Fibroblast of skin of back (primary cell): ENCODE measurements at places on chromosomes 16 and 17.

GRCh38 chr16:55933038-55933437 is 57.9 kb upstream of the CES5A start:
- no peak for DNase-seq

GRCh38 chr16:1808691-1809090 is 15.2 kb upstream of the IGFALS start:
- DNase-seq = no peak

- no peak for DNase-seq
Observed at GRCh38 chr16:31842864-31843263, 30.7 kb upstream of the ZNF267 start.

DNA sequence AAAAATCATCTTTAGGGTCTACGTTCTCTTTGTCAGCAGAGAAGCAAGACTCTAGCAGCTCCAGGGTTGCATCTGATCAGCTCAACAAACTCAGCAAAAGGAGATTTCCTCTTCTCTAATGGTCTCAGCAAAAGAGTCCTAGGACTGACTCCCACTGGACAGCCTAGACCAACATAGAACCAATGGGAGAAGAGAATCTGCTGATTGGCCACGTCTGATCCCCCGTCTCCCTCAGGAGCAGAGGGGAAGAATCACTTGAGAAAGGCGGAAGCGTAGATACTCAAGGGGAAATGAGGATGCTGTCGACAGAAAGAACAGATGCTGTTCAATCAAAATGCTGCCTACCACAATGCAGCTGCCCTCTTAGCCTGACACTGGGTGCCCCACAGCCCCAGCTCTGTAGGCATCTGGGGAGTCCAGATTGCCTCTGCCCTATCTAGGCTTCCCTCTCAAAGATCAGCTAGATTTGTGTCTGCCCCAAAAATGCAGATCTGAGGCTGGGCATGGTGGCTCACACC is 31.5 kb upstream of the EMP2 start:
- no peak for DNase-seq

GRCh38 chr17:48478224-48479013 is 48.4 kb upstream of the SKAP1 start:
- DNase-seq = no peak

GRCh38 chr17:43552229-43552837 is 6.2 kb upstream of the ETV4 start:
- no peak for DNase-seq

GRCh38 chr16:87897521-87898505 is 28.5 kb upstream of the SLC7A5 start:
- no peak for DNase-seq

DNA sequence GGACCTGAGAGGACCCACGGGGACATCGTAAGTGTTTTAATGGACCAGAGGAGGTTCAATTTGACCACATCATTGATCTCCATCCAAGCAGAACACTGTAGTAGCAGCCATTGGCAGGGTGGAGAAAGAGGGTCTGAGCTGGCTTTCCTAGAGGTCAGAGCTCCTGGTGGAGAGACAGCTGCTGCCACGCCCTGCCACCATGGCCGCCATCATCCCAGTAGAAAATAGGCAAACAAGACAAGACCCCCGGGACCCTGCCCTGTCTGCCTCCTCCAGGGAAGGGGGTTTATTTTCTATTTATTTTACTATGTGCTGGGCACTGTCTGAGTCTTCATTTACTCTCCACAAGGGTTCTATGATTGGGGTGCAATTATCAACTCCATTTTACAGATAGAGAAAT is 11.4 kb upstream of the ITGA3 start:
- no peak for DNase-seq

DNA sequence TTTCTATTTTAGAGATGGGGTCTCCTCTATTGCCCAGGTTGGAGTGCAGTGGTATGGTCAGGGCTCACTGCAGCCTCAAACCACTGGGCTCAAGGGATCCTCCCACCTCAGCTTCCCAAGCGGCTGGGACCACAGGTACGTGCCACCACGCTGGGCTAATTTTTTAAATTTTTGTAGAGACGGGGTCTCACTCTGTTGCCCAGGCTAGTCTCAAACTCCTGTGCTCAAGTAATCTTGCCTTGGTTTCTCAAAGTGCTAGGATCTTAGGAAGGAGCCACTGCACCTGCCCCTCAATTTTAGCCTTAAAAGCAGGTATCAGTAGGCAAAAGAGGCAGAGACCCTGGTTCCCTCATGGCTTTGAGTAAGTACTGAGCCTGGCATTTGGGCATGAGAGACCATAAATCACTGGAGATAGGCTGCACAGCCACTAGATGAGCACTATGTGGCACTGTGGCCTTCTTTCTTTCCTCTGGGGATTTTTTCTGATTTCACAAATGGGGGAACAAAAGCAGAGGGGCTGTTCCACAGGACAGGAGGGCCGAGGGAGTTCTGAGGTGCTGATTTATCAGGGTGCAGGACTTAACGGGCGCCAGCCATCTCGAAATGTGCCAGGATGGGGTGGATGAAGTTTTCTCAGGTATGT is 82.2 kb downstream of the PLXDC1 start:
- peak; percentile 59 for DNase-seq

GRCh38 chr17:9676084-9676483 is 30.8 kb downstream of the USP43 start:
- no peak for DNase-seq

- DNase-seq = no peak
Observed at GRCh38 chr16:49453021-49453420, 79.4 kb downstream of the C16orf78 start.

DNA sequence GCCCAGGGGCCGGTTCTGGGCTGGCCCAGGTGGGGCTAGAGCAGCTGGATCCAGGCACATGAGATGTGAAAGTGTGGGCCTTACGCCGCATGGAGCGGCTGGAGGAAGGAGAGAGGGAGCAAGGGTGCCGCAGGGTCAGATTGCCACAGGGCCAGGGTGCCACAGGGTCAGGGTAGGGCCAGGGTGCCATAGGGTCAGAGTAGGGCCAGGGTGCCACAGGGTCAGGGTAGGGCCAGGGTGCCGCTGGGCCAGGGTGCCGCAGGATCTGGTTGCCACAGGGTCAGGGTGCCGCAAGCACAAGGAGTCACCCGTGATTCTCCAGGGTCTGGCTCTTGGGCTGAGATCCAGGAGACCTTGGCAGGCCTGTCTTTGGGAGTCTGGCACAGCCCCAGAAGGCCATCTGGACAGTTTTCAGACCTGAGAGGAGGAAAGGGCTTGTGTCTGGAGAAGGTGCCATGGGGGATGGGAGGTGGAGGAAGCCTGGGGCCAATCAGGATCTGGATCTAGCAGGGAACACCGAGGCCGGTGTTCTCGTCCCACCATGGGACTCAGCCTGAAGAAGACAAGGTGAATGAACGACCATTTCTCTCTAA is 13.1 kb upstream of the LASP1NB start:
- DNase-seq = no peak

DNA sequence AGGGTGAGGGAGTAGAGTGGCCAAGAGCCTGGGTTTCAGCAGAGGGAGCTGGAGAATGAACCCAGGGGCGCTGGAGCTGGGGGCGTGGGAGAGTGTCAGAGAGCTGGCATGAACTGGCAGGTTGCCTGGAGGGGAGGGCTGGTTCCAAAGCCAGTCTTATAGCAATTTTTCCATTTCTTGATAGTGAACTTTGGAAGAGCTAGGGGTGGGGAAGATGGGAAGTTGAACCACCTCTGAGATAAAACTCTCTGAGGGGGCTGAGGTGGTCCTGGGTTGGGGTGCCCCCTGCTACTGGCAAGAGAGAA is 36.9 kb downstream of the ADGRG5 start:
- no peak for DNase-seq

GRCh38 chr17:13420878-13421277 is 180.9 kb downstream of the HS3ST3A1 start:
- peak; percentile 72 for DNase-seq

DNA sequence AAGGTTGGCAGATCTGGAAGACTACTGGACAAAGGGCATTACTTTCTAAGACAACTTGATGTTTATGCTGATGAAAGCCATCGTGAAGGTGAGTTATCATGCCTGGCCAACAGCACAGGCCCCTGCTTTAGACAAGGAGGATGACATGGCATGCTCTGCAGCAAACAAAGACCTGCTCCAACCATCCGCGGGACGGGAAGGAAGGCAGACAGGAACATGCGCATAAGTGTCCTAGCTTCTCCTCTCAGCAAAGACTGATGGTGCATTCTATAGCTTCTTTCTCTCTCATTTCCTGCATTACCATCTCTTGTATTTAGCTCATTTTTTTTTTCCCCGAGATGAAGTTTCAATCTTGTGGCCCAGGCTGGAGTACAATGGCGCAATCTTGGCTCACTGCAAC is 5.4 kb downstream of the NPLOC4 start:
- no peak for DNase-seq

GRCh38 chr17:6241996-6242395 is 171.8 kb downstream of the WSCD1 start:
- no peak for DNase-seq

- DNase-seq = no peak
Observed at GRCh38 chr17:63838631-63839171, 3.8 kb downstream of the SMARCD2 start.

DNA sequence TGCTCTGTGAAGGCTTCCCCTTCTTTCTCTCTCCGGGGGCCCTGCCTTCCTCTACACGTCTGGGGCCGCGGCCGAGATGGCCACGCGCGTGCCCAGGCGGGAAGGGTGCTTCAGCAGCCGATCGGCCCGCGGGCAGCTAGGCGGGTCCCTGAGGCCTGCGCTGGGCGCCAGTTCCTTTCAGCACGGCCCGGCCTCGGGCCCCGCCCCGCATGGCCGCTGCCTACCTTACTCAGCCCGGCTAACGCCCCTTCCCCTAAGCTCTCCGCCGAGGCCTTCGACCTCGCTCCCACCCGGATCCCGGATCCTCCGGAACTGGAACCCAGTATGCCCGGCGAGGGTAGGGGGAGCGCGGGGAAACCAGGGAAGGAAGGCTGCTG is 335 bp downstream of the TMEM11 start:
- DNase-seq = no peak

DNA sequence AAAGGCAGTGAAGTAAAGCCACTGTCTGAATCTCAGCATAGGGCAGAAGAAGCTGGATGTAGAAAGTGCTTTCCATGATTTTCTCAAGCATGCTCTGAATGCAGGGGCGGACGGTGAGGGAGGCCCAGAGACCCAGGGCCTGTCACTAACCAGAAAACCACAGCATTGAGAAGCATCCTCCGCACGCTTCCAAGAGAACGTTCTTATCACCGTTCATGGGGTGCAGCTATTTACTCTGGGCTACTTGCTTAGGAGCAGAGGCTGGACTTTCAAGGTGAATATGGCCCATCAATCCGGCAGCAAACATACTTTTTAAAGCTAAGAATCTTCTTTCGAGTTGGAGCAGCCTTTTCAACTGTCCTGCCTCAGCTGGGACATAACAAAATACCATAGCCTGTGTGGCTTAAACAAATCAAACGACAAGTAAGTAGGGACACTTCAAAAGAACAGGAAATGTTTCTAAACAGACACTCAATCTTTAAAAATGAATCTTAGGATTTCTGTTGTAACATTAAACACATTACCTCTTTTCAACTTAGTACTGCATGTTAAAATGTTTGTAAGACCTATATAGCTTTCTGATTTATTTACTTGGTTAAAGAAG is 46.5 kb upstream of the CDRT4 start:
- no peak for DNase-seq

- peak; percentile 88 for DNase-seq
Observed at GRCh38 chr17:73292031-73292531, 19.7 kb downstream of the CDC42EP4 start.

- no peak for DNase-seq
Observed at GRCh38 chr17:13634021-13634420, 32.3 kb upstream of the HS3ST3A1 start.

DNA sequence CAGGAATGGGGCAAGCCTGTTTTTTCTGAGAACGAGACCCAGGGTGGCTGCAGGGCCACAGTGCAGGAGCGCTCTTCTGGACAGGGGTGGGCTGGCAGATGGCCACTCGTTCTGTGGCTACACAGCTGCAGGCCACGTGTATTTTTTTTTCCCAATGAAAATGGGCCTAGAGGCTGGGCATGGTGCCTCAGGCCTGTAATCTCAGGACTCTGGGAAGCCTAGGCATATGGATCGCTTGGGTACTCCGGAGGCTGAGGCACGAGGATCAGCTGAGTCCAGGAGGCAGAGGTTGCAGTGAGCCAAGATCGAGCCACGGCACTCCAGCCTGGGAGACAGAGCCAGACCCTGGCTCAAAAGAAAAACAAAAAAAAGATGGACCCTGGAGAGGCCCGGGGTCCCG is 6.8 kb downstream of the UNKL start:
- no peak for DNase-seq

DNA sequence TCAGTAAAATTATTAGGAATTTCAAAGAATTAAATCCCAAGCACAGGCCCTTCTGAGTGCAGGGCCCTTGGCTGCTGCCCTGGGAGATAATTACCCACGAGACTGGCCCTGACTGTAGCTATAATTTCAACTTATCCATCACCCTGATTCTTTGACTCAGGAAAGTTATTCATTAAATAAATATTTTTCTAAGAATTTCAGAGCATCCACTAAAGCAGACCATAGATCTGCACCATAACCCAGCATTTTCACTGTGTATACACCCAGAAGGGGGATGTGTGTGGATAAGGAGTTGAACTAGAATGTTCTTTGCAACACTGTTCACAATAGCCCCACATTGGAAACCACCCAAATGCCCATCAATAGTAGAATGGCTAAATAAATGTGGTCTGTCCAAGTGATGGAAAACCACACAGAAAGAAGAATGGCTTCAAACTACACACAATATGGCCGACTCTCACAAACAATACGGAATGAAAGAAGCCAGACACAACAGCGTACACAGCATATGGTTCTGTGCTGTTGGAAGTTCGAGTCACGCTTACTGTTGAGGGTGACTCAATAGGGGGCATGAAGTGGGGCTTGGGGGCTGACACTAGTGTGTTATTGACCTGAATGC is 33.9 kb upstream of the MEAK7 start:
- DNase-seq = peak; percentile 56

- no peak for DNase-seq
Observed at GRCh38 chr17:4588391-4588790, 4.1 kb downstream of the SMTNL2 start.

DNA sequence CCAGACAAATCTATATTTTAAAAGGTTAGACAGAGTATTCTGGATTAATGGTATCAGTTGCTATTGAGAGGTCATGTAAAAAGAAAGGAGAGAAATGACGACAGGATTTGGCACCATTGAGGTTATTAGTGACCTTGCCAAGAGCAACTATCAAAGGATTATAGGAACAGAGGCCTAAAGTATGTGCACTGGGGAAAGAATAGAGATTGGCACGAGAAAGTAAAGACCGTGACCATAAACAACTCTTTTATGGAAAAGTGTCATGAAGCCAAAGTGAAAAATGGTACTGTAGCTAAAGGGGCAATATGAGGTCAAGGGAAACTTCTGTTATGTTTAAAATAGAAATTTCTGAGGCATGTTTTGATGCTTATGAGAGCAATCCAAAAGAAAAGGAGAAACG is 115.2 kb upstream of the KIF2B start:
- DNase-seq = no peak

DNA sequence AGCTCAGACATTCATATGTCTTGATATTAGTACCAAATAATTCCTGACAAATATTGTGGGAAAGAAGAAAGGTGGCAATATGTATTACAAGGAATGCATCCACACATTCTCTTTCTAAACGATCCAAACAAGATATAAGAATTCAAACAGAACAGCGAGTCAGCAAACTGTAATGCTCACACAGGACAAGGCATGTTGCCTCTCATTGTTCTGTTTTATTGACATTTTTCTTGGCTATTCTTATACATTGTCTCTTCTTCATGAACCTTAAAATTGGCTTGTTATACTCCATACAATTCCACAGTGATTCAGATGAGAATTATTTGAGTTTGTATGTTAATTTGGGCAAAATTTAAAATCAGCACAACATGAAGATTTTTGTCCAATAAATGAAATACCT is 189.1 kb downstream of the HS3ST3B1 start:
- DNase-seq = no peak
